ENCODE measurements at places on chromosomes 2 and 18.

GRCh38 chr2:85718885-85719492 is 24.8 kb downstream of the GNLY start:
- no peak for DNase-seq

GRCh38 chr2:102376052-102376591 is 20.5 kb downstream of the IL18R1 start:
- no peak for DNase-seq

- no peak for DNase-seq
Measured at GRCh38 chr18:8791171-8791651, 85.9 kb downstream of the MTCL1 start.

GRCh38 chr2:205783872-205784499 is 101.7 kb downstream of the NRP2 start:
- no peak for DNase-seq

GRCh38 chr2:160139991-160140390 is 60.1 kb downstream of the ITGB6 start:
- DNase-seq = no peak

GRCh38 chr2:150465703-150466569 is 21.5 kb downstream of the RND3 start:
- DNase-seq = no peak

DNA sequence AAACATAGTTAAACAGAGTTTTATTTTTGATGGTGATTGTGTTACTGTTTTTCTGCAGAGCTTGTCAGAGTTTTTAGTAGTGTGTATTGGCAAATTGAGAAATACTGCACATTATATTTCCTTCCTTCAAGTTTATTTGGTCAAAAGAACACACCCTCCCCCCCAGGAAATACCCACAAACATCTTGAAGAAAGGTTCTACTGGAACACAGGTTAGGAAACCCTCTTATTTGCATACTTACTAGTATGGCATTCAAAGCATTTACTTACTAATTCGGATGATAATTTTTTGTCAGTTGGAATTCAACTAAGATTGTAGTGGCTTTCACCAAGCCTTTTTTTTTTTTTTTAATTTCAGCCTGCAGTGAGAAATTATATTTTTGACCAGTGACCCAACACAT is 9.1 kb downstream of the CAB39 start:
- peak; percentile 45 for DNase-seq

DNA sequence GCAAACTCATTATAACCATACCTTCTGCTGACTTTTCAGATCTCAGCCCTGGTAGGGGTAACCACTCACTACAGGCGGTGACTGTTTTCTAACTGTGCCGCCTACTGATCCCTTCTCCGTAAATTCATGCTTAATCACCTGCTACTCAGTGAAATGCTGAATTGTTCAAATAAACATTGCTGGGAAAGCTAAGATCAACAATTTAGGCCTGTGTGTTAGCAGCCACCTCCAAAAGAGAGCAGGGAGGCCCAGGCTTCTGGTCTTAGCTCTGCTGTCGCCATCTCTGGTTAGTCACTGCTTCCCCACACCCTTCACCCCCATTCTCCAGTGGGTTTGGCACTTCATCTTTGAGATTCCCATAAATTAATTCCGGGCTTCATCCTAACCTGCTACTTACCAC is 21.8 kb upstream of the NT5C1B start:
- DNase-seq = no peak
